Activated naive CD4-positive, alpha-beta T cell treated with anti-CD3 and anti-CD28 coated beads, Interleukin-2, amount 50 U/mL, for 72 hours (primary cell): ENCODE measurements at places on chromosomes 2 and 18.

GRCh38 chr2:209322905-209323512 lies 100.8 kb upstream of the MAP2 start:
- DNase-seq = no peak

DNA sequence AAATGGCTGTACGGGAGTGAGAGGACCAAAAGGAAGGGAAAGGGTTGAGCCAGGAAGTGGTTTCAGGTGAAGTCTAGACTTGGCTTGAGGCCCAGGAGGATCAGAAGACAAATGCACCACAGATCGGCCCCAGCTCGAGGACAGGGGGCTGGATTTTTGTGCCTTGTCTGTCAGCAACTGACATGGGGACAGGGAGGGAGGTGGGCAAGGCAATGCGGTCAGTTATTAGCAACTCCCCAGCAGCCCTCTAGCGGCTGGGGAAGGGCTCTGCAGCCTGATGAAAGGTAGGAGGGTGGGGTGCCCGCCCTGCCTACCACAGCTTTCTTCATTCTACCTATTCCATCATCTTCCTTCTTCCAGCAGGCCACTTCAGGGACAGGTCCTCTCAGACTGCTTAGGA lies 50.0 kb downstream of the CPO start:
- DNase-seq = no peak

GRCh38 chr2:134462791-134463698 lies 209.2 kb downstream of the MGAT5 start:
- DNase-seq = no peak

DNA sequence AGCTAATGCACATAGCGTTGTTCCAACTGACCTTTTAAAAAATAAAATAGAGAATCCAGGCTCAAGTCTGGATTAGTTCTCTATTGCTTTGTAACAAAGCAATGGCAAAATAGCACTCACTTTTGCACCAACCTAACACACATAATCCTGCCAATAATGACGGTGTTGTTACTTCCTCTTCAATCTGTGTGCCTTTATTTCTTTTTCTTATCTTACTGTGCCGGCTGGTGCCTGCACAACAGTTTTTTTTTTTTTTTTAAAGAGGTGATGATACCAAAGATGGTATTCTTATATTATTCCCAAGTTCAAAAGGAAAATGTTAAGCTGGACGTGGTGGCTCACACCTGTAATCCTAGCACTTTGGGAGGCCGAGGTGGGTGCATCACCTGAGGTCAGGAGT lies 3.4 kb downstream of the PLB1 start:
- no peak for DNase-seq

- no peak for DNase-seq
Measured at GRCh38 chr2:40168032-40168431, 283.9 kb downstream of the SLC8A1 start.

GRCh38 chr2:186891185-186891621 lies 42.2 kb upstream of the ZSWIM2 start:
- DNase-seq = no peak

DNA sequence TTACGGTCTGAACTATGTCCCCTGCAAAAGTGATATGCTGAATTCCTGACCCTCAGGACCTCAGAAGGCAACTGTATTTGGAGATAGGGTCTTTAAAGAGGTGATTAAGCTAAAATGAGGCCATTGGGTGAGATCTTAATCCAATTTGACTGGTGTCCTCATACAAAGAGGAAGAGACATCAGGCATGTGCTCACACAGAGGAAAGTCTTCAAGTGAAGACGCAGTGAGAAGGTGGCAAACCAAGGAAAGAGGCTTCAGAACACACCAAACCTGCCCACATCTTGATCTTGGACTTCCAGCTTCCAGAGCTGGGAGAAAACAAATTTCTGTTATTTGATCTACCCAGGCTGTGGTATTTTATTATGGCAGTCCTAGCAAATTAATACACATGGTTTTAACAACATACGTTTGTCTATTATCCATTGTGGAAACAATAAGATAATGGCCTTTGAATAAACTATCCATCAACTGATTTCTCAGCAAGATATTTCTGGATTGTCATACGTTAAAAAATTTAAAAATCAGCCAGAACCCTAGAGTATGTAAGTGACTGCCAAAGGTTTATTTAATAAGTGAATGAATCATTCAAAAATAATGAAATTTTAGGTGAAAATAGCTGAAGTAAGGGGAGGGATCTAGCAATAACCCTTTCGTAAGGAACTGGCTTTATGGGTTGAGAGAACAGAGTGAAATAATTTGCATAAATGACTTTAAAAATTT lies 6.5 kb downstream of the WIPF1 start:
- DNase-seq = no peak

DNA sequence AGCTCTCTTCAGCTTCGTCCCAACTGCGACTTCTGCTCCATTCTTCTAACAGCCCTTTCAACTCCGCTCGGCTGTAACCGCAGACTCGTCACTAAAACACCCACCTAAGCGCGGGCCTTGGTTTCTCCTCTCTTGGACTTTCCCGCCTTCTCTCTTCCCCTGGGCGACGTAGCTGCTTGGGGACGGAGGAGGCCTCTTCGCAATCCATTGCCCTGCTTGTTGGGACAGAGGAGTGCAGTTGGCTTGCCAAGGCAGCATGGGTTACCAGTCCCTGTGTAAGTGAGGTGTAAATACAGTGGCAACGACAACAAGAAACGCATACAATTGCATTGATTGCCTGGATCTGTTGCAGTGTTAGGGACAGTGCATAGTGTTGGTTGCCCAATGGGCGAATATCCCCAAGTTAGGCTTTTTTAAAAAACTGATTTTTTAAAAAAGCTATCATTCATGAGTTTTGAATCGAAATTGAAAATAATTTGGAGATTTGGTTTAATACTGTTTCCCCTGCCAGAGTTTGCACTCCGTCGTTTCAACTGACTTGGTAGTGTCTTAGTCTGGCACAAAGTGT lies 484 bp upstream of the DARS1 start:
- no peak for DNase-seq

DNA sequence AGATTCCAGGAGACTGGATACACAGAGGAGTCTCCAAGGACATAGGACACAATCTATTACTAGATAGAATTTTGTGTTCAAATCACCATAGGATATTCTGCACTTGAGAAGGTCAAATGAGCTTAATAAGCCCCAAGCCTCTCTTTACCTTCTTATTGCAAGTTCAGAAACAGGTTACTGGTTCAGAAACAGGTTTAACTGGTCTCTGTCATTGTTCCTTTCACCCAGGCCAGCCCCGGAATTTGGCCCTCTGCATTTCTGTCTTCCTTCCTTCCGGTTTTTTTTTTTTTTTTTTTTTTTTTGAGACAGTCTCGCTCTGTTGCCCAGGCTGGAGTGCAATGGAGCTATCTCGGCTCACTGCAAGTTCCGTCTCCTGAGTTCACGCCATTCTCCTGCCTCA lies 700.2 kb downstream of the EPHA4 start:
- DNase-seq = no peak

DNA sequence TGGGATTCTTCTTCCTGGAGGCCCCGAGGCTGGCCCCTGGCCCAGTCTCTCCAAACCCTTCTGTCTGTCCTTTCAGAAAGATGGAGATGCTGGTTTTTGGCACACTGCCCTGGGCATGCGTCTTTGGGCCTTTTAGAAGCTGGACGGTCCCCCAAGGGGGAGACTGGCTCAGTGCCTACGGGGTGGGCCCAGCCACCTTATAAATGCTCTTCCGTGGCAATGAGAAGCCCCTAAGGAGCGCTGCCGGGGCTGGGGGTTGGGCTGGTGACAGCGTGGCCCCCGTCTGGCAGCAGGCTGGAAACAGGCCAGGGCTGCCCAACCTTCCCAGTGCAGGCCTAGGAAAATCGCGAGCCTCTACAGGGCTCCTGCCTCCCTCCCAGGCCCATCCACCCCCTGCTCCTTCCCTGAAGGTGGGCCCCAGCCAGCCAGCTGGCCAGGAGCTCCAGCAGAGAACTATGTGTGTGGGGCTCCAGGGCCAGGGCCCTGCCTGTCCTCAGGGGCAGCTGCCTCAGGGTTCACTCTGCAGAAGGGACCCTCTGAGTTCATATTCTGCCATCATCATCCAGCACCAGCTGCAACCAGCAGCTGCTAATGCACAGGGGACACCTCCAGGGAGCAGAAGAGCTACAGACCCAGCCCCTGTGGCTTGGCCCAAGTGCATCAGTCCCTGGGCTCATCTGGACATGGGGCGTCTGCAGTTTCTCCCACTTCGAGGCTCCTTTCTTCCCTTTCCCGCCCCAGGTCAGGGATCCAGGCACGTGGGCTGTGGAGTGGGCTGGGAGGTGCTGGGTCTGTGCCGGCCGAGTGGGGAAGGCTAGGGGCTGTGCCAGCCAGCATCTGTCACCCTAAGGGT lies 107.6 kb upstream of the OTOS start:
- no peak for DNase-seq

DNA sequence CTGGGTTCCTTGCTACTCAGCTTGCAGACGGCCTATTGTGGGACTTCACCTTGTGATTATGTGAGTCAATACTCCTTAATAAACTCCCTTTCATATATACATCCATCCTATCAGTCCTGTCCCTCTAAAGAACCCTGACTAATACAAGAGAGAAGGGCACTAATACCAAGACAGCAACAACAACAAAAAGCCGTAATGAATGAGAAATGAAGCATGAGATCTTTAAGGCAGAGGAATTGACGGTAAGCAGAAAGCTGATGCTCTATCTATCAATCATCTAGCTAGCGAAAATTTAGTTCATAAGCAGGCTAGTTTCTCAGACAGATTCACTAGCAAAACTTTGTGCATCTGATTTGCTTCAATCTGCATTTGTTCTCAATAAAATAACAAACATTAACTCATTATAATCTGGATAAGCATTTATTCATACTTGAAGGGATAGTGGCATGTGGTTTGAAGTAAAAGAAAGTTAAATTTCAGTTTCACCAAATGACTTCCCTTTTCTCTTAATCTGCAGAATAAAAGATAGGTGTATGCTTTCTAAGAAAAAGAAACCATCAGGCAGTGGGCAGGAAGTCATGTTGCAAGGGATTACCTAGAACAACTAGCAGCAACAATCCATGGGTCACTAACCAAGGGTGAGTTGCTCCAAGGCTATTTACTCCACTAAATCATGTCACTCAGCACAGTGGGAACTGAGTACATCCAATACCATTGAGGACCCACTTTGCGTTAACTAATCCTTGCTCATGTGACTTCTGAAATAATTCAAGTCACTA lies 376.5 kb downstream of the TMEM182 start:
- no peak for DNase-seq

- DNase-seq = no peak
Measured at GRCh38 chr18:22977847-22978701, 44.9 kb downstream of the RBBP8 start.

GRCh38 chr2:37324536-37324785 lies 172 bp downstream of the PRKD3 start:
- DNase-seq = no peak

- no peak for DNase-seq
Measured at GRCh38 chr2:173153301-173153885, 77.7 kb downstream of the MAP3K20 start.

GRCh38 chr2:220837226-220837625 lies 734.9 kb downstream of the EPHA4 start:
- DNase-seq = no peak

GRCh38 chr2:173979751-173980351 lies 14.7 kb upstream of the SP3 start:
- DNase-seq = no peak

GRCh38 chr2:179686069-179686468 lies 175.3 kb downstream of the ZNF385B start:
- DNase-seq = no peak

- no peak for DNase-seq
Measured at GRCh38 chr2:125516496-125517109, 1139.4 kb upstream of the GYPC start.

DNA sequence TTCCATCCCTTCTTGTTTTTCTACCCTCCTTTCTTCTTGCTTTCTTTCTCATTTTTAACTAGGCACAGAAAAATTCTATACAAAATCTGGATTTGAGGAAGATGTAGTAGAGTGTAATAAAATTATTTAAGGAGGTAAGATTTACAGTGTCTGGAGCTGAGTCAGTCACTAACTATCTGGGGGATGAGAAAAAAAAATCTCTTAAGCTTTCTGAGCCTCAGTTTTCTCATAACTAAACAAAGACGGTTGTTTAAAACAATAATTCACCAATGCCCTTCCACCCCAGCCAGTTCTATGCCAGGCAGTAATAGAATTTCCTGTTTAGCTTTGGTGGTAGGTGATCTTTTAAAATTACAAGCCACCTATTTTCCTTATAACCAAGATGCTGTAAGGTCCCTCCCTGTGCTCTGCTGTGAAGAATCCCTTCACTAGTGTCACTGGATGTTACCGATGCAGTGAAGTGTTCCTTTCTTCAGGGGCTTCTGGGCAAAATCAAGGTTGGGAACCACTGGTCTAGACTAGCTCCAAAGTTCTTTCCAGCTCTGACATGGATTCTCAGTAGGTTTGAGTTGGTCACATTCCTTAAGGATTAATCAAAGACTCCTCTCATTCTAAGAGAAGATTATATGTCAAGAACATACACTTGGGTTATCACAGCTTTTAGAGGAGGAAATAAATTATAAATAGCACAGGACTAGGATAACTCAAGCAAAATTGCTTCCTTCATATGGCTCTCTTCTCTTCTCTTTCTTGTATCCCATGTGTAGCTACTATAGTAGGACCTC lies 289.0 kb downstream of the CDH2 start:
- DNase-seq = no peak
